CD4-positive, alpha-beta T cell treated with Interleukin-21 for 1 hour (primary cell): ENCODE measurements at places on chromosomes 5 and 9.

GRCh38 chr9:93815677-93816076 is 139.5 kb downstream of the BARX1 start:
- DNase-seq, result no peak

GRCh38 chr9:81579381-81579780 is 110.0 kb downstream of the TLE1 start:
- no peak for DNase-seq

DNA sequence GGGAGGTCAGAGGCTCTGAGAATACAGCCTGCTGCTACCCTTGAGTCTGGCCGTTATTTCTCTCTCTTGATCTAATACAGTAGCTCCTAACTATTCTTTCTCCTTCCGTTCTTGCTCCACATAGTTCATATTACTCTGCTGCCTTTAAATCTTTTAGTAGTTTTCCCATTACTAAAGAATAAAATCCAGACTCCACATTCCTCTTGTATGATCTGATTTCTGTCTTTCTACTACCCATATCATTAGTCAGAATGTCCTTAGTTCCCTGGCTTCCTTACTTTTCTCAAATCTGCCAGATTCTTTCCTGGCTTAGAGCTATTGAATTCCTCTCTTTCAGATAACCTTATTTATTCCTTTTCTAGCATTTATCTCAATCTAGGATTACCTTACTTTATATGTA is 40.0 kb downstream of the MARCHF6 start:
- no peak for DNase-seq

- no peak for DNase-seq
Observed at GRCh38 chr5:154795235-154795596, 40.0 kb downstream of the LARP1 start.

GRCh38 chr9:102950346-102950745 is 44.8 kb upstream of the CYLC2 start:
- DNase-seq, result no peak

DNA sequence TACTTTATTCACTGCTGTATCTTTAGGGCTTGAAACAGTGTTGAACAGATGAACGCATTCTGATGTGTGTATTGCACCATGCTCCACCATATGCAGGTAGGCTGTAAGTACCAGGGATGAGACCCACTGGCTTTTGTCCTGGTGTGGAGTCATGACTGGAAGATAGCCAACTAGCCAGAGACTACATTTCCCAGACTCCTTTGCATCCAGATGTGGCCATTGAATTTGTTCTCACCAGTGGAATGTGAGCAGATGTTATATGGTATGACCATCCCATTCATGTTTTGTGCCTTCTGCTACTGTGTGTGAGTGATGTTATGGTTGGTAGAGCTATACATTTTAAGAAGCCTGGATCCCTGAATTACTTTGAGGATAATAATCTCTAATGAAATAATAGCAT is 7.4 kb upstream of the FBXL7 start:
- DNase-seq, result no peak

GRCh38 chr9:93532141-93532540 is 44.2 kb upstream of the PHF2 start:
- DNase-seq, result no peak

- DNase-seq, result no peak
Observed at GRCh38 chr9:123138163-123138562, 104.7 kb downstream of the GPR21 start.

- DNase-seq, result no peak
Observed at GRCh38 chr5:170425731-170426130, 36.6 kb upstream of the KCNMB1 start.

DNA sequence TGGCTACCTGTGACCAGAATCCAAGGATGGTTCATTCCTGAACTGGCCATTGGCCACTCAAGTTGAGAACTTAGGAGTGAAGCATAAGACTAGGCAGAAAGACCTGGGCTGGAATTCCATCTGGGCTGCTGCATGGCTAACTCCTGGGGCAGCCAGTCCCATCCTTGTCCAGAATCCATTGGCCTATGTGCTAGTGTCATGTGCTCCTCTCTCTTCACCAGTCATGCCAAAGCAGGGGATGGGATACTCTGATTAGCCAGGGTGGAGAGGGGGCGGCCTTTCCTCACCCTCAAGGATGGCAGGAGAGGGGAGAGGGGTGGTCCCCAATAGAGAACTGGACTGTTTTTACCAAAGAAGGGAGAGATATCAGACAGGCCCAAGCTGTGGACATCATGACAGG is 93.2 kb downstream of the ZNF618 start:
- no peak for DNase-seq

- DNase-seq, result no peak
Observed at GRCh38 chr9:137820161-137820855, 57.3 kb upstream of the CACNA1B start.

GRCh38 chr9:7811677-7812076 is 12.1 kb upstream of the DMAC1 start:
- DNase-seq, result no peak

- no peak for DNase-seq
Observed at GRCh38 chr9:125983681-125984080, 236.5 kb downstream of the PBX3 start.

GRCh38 chr9:127899128-127899943 is at the start of gene ST6GALNAC6:
TSS of gene ST6GALNAC6 (minus strand) at chr9:127899603. CDS start at chr9:127897981, 1,622 bp downstream.
- peak; percentile 75 for DNase-seq

DNA sequence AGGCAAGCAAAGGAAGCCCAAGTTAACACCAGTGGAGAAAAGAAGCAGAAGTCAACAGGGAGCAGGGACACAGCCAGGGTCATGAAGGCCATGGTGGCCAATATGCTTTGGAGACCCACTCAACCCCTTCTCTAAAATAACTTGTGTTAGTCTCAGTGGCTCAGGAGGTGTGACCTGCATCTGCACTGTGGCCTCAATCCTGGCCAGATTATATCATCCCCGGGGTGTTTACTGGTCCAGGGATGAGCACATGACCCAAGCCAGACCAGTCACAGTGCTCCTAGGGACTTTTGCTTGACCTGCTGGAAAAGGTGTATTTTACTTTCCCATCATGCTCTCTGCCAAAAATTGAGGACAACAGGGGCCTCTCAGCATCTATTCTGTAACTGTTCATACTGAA is 105.2 kb downstream of the DPYSL3 start:
- no peak for DNase-seq

GRCh38 chr5:159777049-159777660 is 139.1 kb upstream of the ADRA1B start:
- no peak for DNase-seq

DNA sequence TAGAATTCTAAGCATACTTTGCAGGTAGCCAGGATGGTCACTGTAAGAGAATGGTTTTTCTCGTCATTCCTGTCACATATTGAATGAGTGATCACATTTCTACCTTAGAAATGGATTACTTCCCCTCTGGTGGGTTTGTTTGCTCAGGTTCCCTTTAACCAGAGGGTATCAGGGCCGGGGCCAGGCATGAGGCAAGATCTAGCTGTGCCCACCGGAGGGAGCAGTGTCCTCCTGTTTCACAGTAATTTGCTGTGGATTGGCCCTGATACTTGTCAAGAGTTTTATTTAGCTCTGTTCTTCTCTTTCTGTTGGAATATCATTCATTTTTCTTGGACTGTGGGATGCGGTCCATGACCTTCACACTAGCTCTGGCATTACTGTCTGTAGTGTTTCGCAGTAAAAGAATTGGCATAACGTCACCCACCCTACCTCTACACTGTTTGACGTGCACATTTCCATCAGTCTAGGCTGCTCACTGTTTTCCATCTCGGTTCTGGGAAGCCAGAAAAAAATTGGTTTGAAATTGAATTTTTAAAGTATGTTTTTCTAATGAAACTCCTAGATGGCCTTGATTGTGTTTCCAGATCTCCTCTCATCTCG is 42.4 kb upstream of the ZBED3 start:
- no peak for DNase-seq

GRCh38 chr5:36948041-36948440 is 71.5 kb downstream of the NIPBL start:
- DNase-seq, result no peak

GRCh38 chr9:136309806-136310220 is 5.9 kb upstream of the CCDC187 start:
- no peak for DNase-seq

DNA sequence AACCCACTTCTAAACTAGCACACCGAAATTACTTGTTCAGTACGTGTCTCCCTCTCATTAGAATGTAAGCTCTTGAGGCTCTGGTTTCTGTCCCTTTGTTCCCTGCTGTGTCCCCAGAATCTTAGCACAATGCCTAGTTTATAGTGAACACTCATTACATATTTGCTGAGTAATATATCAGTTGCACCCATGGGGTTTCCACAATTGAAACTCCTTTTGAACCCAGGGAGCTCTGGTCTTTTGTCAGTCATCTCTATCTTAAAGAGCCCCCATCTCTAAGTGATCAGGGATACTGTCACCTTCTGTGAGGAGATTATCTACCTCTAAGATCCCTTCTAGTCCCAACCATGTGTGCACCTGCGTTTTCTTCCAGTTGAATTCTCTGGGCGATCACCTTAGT is 12.8 kb downstream of the CAMK4 start:
- DNase-seq, result no peak

GRCh38 chr5:147397616-147398015 is 112.3 kb downstream of the DPYSL3 start:
- DNase-seq, result no peak

DNA sequence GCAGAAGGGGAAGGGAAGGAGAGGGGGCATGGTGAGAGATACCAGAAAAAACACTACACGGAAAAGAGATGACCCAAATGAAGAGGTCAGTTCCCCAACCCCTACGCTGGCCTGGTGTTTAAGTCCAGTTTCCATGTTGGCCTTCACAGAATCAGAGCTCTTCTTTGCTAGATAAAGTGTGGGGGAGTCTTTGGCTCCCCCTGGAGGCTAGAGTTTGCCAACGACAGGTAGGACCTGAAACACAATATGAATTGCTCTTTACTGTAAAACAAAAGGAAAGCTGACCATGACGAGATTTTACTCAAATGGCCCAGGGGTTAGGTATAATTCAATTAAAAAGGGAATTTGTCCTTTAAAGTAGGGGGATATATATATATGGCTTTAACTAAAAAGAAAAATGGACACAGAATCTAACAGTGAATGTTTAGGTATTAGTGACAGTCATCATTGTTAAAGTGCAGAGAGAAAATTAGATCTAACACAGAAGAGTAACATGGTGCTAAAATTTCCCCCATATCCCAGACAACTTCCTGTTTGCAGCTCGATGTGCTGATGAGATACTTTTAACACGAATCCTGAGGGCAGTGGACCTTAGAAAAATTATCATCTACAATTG is 92.0 kb downstream of the SV2C start:
- DNase-seq, result peak; percentile 61

DNA sequence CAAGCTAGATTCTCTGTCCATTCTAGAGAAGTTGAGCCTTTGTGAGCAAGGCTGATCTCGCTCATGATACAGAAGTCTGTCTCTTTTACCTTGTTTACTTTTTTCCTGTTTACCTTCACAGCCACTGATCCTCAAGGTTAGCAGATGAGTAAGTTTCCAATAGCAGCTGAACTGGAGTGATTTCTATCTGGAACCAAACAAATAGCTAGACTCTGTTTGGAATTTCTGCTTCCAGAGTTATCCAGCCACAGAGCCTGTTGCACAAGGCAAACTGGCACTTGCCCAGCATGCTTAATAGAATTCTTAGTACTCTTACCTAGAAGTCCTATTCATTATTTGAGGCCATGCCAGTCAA is 12.8 kb upstream of the PANK3 start:
- no peak for DNase-seq

DNA sequence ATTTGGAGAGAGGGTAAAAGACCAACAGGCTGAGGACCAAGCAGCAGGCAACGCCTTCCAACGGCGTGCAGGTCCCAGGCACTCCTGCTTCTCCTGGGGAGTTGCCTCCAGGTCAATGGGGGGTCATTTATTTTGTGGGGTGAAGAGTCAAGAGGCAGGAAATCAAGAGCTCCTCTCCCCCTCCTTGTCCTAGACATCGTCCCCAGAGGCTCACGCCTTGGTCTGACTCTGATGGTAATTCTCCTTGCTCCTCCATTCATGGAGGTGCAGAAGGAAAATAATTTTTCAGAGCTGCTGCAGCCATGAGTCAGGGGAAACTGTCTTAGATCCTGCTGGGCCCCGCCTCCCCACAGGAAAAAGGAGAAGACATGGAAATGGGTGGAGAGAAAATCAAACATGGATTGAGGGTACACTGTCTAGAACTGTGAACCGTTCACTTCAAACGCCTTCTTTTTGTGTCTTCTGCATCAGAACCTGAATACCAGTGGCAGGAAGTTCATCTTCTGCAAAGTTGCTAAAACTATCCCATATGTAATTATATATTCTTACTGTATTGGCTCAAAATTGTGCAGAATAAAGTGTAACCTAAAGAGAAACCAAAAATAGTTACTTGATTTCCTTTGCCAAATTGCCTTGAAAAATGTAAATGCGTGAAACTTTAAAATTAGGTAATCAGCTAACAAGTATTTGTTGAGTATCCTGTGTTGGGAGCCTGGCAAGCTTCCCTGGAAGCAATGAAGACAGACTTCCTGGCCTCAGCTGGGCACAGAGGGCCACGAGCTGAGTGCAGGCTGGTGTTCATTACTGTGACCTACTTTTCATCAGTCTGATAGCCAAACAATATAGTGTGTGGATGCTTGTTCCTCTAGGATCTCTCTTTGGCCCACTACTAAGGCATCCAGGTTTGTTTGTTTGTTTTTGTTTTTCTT is 142.0 kb downstream of the CMYA5 start:
- no peak for DNase-seq

DNA sequence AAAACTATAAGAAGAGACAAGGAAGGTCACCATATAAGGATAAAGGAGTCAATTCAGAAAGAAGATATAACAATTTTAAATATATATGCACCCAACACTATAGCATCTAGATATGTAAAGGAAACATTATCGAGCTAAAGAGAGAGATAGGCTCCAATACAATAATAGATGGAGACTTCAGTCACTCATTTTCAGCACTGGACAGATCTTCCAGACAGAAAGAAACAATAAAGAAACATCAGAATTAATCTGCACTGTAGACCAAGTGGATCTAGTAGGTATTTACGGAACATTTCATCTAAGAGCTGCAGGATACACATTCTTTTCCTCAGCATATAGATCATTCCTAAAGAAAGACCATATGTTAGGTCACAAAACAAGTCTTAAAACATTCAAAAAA is 463.5 kb downstream of the KCTD16 start:
- no peak for DNase-seq

DNA sequence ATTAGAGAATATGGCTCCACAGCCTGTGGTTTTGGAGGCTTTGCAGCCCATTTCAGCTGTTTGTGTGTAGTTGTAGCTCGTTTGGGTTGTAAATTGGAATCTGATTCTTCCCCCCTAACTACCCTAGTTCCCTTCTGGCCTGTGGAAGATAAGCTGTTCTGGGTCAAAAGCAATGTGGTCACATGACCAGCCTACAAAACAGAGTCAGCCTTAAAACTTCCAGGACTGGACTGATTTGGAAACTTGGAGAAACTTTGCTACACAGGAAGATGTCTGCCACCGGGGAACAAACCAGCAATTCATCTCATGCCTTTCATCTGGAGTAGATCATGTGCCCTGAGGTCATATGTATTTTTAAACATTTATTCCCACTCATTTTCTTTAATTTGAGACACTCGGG is 83.8 kb downstream of the DAPK1 start:
- no peak for DNase-seq

- no peak for DNase-seq
Observed at GRCh38 chr5:161369022-161369421, 177.5 kb downstream of the GABRB2 start.
